Psoas muscle (tissue), 8 donors: ENCODE measurements at places on chromosomes 16 and 17. TPM values are rescaled to one million over a fixed set of nuclear protein-coding genes. Genes with fewer than 3 reads are reported as not detected.

DNA sequence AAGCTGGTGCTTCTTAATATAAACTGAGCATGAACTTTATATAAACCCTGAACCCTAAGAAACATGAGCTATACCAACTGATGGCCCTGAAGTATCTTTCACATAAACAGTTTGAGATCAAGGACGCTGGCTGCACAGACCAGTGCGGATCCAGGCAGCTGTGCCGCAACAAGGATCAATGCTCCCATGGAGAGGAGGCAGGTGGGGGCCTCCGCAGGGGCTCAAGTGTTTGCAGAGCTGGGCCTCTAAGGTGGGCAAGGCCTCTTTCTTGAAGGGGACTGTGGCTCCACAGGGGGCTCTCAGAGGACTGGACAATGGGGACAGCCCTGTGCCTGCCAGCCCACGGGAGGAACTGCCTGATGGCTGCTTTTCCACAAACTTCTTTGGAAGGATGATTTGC is 46.0 kb downstream of the NDEL1 start:
- no peaks in the 10 kb centered on the region for H3K4me1 ChIP-seq
- H3K36me3 ChIP-seq, result peaks cover 23% of the 10 kb centered on the region
- H3K27me3 ChIP-seq, result no peaks in the 10 kb centered on the region
- no peak for DNase-seq

GRCh38 chr16:88087517-88087877 is 136.3 kb downstream of the BANP start:
- peaks cover 6% of the 10 kb centered on the region for H3K27me3 ChIP-seq
- H3K4me1 ChIP-seq, result peaks cover 6% of the 10 kb centered on the region
- no peak for DNase-seq
- peaks cover 5% of the 10 kb centered on the region for H3K36me3 ChIP-seq
- H3K4me3 ChIP-seq, result no peak overlapping the region

P2RX5 gene
- total RNA-seq, result 40.5 TPM

CMTM1 gene
- 1.1 TPM for total RNA-seq
